ENCODE measurements at places on chromosomes 7 and 10. TPM values are rescaled to one million over a fixed set of nuclear protein-coding genes. Genes with fewer than 3 reads are reported as not detected.

The CDNF gene
- total RNA-seq = 0.89 TPM

The ASAH2 gene
- total RNA-seq = 1.8 TPM

The SLC39A12 gene
- total RNA-seq = not detected

The FGL2 gene
- total RNA-seq = 1.6 TPM

The WDR86 gene
- total RNA-seq = 0.26 TPM

DNA sequence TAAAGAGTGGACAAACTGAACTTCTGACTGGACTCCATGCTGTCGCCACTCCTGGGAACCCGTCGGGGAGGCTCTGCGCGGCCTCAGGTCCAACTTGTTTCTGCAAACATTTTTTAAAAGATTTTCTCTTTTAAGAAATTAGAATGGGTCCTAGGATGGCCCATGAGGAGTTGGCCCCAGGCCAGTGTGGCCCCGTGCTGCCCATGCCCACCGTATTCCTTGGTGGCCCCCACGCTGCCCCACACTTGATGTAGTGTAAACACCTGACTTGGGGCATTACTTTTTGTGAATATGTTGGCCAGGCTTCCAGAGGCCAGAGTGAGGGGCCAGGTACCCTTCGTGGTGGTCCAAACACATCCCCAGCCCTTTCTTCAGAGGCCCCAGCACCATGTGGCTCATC is 19.3 kb downstream of the ZNF316 start:
- no peak for DNase-seq

- DNase-seq = no peak
These were observed 232.8 kb upstream of the TEX47 start for GRCh38 chr7:89028319-89028718.

The RBM33 gene
- total RNA-seq = 85.6 TPM

GRCh38 chr10:55793024-55793423 is 568.0 kb downstream of the ZWINT start:
- DNase-seq = no peak

The CRTAC1 gene
- not detected for total RNA-seq

DNA sequence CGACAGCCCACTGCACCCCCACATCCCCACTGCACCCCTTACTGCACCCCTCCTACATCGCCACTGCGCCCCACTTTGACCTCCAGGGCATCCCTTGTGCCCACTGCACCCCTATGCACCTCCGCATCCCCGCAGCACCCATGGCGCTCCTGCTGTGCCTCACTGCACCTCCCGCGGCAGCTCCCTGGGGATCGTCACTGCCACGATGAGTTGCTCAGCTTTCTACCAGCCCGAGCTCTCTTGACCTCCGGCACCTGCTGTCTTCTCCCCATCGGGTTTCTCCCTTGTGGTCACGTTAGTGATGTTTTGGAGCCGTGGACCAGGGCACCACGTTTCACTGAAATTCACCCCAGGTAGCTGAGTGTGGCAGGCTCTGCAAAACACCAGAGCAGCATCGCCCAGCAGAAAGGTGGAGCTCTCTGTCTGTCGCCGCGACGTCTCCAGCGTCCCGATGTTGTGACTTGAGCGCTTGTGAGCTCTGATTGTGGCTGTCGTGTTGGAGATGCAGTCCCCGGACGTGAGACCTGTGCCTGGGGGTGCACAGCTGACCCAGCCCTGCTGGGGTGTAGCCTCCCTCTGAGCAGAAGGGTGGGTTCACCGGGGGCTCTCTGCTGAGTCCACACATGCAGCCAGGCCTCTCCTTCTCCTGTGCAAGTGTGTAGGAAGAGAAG is 147.7 kb downstream of the DNAJB6 start:
- no peak for DNase-seq

The ABLIM1 gene
- total RNA-seq = 62.3 TPM

DNA sequence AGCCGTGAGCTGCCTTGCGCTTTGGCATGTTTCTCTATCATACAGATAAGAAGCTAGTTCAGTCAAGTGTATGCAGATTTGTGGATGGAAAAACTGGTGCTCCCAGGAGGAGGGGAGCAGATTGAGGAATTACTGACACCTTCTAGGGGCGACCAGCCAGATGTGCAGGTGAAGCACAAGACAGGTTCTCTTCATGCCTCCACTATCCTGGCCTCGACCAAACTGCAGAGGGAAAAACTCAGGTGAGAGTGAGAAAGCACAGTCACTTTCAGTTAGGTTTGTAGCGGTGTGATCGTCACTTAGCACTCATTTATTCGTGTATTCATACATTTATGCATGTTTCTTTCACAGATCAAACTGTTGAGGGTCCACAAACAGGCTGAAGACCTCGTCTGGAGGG is 600 bp upstream of the DBNL start:
- DNase-seq = peak; percentile 30

GRCh38 chr7:151241755-151242096 is 6.8 kb downstream of the SMARCD3 start:
- no peak for DNase-seq

The BMPER gene
- not detected for total RNA-seq
